Astrocyte of the cerebellum (primary cell): ENCODE measurements at places on chromosomes 6 and 20.
A peak's percentile ranks its signal among the peaks of the same experiment; 100 is the strongest.

- no peak for DNase-seq
These were observed 1.3 kb upstream of the RNF217 start for GRCh38 chr6:124960757-124961463.

DNA sequence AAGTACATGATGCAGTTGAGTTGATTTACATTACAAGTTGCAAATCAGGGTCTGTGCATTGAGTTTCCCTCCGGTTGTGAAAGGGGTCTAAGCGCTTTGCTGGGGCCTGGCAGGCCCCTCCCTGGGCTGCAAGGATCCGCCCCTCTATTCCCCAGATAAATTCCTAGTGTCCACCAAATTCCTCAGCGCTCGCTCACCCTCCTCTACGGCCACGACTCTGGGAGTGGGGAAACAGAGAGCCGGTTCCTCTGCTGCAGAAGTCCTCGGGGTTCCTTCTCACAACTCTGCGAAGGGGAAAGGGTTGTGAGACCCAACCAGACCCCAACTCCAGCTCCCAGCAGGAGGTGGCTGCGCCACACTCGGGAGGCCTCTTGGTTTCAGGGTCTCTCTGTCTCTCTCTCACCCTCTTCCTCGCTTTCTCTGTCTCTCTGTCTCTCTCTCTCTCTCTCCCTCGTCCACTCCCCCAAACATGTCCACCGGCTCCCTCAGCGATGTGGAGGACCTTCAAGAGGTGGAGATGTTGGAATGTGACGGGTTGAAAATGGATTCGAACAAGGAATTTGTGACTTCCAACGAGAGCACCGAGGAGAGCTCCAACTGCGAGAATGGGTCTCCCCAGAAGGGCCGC lies at the start of gene TCF21:
Gene TCF21, plus strand, starts transcription at position 185 of the 628 bp plus-strand sequence. Its CDS starts 285 bp downstream, at position 470.
- DNase-seq, result no peak

- peak; percentile 52 for DNase-seq
These were observed 34.2 kb upstream of the B4GALT5 start for GRCh38 chr20:49747707-49748524.

DNA sequence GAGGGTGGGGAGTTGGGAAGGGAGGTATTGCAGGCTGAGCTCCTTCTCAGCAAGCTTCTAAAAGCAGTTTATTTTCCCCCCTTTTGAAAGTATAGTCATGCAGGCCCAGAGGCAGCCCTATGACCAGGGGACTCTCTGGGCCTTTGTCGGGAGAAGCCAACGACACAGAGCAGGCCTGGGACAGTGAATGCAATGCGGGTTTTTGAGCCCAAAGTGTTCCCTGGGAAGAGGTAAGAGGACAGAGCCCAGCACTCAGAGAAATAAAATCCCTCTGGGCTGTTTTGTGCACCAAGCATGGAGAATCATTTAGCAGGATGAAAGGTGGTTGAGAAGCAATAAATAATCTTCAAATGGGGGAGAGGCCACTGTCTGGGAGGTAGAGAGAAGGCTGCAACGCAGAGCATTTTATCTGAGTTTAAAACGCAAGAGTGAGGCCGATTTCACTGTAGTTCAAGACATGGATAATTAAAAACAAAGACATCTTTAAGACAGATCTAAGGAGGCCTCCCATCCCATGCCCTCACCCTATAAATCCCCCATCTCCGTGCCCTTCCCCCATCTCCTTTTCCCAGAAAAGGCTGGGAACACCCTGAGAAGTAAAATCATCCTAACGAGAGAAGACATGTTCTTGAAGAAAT lies 237.5 kb downstream of the CDC5L start:
- no peak for DNase-seq

DNA sequence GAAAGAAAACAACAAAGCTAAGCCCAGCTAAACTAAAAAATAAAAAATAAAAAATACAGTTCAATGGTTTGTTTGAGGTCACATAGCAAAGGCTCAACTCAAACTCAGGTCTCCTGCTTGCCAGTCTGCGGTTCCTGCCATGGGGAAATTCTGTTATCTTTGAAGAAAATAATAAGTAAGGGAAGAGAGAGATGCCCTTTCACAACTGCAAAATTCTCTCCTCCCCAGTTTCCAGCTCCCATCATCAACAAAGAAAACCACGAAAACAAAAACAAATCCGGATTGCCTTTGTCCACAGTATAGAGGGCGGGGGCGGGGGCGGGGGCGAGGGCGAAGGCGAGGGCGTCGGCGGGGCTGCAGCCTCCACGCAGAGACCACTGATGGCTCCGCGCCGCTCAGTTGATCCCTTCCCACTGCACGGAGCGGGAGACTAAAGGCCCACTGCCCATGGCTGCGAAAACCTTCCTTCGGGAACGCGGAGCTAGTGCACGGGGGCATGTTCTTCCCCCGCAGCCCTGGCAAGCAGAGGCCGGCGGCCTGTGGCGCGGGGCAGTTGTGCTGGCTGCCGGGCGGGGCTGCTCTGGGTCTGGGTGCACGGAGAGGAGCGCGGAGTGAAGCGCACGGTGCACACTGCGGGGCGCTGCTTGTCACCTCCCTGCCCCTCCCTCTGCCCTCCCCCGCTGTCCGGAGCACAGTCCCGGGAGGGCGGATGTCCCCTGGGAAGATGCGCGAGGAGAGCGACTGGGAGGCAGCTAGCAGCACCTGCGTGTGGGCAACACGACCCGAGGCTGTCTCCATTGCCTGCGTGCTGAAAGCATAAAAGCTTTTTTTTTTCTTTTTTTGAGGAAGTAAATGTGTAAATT lies 54.1 kb upstream of the TPD52L1 start:
- no peak for DNase-seq

DNA sequence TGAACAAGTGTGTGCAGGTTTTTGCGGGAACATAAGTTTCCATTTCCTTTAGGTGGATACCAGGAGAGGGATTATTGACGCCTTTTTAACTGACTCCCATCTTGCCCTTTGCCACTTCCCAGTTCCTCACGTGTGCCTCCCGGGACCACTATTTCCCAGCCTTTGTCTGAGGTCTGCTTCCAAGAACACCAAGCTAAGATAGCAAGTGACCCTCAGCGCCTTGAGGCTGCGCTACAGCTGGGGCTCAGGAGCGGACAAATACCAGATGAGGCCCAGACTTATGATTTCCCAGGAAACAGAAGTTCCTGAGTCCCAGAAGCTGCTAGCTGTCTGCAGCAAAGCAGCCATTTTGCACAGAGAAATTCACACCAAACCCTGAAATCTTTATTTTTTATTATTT lies 216.7 kb downstream of the SYNDIG1 start:
- no peak for DNase-seq

DNA sequence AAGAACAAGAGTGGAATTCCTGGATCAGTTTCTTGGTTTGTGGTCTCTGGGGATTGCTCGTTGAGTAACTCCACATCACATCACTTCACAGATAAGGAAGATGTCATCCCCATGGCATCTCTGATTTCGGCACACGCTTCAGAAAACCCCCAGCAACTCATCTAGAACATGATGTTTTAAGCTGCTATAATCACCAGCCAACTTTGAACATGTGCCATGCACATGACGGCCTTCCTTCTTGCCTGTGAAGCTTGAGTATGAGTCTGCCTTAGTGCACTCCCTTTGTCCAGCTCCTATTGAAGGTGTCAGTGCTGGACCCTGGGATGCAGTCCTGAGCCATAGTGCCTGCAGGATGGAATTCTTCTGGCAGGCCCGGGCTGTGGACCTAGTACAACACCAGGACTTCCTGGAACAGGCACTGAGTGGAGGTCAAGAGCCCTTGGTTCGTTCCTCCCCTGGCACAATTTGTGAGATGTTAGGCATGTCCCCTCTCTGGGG lies 231.5 kb upstream of the SUPT3H start:
- no peak for DNase-seq

GRCh38 chr20:53957451-53958172 lies 112.8 kb downstream of the BCAS1 start:
- peak; percentile 60 for DNase-seq

DNA sequence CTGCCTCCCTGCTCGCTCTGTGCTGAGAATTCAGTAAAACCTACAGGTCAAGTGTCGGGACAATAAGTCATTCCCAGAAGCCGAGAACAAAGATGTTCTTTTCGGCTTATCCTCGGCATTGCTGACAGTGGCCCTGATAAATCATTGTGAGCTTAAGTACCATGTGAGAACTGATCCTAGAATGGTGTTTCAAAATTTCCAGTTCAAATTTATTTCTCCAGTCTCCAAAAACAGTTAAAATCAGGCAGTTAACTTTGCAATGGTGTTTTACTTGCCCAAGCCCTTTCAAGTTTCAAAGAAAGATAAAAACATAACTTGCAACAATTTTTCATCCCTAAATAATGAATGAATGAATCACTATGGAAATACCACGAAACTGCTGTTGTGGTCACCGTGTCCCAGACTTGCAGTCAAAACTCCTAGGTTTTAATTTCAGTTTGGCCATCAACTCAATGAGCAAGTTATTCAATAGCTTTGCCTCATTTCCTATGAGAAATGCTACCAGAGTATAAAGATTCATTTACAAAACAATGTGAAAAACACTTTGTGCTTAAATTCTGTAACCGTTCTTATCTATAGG lies 4.3 kb downstream of the ATP5F1E start:
- peak; percentile 80 for DNase-seq

DNA sequence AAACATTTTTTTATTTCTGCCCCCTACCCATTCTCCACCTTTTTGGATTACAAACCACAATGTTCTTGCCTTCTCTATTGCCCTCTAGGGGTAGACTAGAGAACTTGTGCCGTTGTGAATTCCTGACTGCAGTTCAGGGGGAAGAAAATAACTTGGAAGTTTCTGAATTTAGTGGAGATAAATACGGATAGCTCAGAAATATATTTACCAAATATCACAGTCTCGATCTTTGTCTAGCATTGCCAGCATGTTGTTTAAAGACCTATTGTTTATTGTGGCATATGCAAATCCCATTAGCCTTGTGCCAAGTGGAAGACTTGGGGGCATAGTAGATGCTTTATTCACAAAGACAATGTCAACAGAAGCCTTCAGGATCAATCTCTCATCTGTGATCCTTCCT lies 154.1 kb upstream of the MMS22L start:
- no peak for DNase-seq

- no peak for DNase-seq
These were observed 10.0 kb upstream of the HLA-DOA start for GRCh38 chr6:33019372-33019771.

DNA sequence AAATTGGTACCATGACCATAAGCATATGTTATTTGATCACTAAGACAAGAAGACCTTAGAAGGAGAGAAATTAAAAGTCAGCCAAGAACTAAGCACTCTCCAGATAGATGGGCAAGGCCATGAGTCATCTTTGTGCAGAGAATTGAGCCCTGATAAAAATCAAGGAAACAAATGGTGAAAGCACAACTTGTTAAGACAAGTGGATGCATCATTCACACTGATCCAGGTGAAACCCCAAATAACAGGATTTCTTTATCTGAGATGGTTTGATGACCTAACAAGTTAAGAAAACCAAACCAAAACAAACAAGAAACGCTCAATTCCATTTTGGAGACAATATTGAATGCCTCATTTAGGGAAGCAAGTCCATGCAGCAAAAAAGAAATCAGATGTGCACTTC lies 121.6 kb downstream of the ADAT2 start:
- no peak for DNase-seq

DNA sequence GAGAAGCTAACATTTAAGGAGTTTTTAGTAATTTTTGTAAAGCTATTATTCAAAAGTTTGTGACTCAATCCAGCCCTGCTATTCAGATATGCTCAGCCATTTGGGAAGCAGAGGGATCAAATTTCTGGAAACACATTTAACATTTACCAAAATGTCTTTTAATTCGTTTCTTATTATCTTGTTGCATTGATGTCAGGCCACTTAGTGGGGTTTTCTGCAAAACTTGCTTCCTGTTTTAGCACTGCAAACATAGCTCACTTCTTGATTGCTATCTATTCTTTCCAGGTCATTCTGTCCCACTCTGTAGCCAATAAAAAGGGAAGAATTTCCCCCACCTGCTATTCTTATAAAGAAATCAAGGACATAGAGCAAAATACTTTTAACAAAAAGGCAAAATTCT lies 176.9 kb upstream of the SUPT3H start:
- DNase-seq, result no peak

- DNase-seq, result no peak
These were observed 1.8 kb downstream of the SERPINB6 start for GRCh38 chr6:2969549-2969948.

DNA sequence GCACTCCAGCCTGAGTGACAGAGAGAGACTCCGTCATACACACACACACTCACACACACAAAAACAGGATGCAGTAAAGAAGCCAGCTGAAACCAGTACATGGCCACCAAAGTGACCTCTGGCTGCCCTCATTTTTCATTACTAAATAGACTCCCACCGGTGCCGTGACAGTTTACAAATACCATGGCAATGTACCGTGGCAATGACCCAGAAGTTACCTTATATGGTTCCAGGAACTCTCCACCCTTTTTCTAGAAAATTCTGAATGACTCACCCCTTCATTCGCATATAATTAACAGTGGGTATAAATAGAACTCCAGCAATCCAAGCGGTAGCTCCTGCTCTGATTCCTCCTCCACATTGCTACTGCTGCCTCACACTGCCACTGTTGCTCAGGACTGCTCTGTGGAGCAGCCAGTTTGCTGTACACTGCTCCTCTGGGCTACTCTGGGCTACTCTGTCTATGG lies 57.7 kb downstream of the SNX5 start:
- peak; percentile 94 for DNase-seq

GRCh38 chr6:150142670-150143515 lies at the start of gene PPP1R14C:
Gene PPP1R14C, plus strand, starts transcription at chr6:150143044. Its CDS starts 149 bp downstream, at chr6:150143193.
- DNase-seq, result no peak

DNA sequence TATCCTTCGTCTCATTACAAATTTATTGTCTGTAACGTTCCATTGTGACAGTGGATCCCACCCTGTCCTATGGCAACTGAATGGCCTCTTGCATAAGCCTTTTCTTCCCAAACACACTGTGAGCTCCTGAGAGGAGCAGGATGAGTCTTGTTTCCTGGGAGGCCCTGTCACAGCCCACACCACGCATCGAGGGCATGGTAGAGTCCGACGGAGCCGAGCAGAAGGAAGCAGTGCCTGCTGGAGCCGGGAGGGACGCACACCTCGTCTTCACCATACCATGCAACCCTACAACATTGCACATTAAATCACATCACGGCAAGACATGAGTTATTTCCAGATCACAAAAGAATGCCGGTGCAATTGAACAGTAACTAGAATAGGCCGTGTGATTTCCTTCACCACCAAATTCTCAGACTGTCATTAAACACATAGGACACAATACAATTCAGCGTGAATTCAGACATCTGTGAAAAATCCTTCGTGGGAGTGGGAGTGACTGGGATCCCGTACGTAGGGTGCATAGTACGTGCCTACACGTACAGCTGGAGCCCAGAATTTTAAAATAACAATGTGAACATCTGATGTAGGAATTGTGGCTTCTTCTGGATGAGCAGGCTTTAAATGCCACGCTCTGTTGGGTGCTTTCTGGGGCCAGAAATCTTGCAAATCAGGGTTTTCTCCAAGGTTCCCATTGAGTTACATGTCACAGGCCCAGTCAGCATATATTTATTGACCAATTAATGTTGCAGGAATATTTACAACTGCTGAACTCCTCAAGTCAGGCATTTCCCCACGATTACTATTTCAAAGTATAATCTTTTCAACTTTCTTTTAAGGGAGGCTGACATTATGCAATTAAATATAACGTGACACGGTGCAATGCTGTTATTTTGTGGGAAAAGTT lies 201.8 kb downstream of the TTLL2 start:
- DNase-seq, result no peak
